Activated naive CD8-positive, alpha-beta T cell treated with anti-CD3 and anti-CD28 coated beads for 36 hours (primary cell): ENCODE measurements at places on chromosomes 12 and 14. TPM values are rescaled to one million over a fixed set of nuclear protein-coding genes. Genes with fewer than 3 reads are reported as not detected.

The SLCO1B1 gene
- not detected for total RNA-seq

The ESR2 gene
- 0.95 TPM for total RNA-seq

The MUCL1 gene
- total RNA-seq: not detected

The PTGER2 gene
- 23.3 TPM for total RNA-seq
